ENCODE measurements at places on chromosomes 12 and 14.

DNA sequence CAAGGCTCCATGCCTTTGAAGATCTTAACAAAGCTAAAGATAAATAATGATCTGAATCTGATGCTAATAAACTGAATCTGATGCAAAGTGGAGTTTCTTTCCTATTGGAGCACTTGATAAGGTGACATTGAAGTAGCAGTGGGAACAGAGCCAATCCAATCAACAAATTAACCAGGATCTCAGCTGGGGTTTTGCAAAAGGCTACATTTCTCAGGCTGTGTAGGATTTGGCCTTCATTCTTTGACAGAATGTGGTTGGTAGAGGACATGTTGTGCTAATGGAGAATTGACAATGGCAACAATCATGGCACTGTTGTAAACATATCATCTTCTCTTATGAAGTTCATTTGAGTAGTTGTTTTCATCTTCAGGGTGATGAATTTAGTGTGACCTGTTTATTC is 164.9 kb downstream of the CCDC91 start:
- DNase-seq: no peak

- DNase-seq: no peak
These were observed 38.7 kb downstream of the SLC6A12 start for GRCh38 chr12:175250-175649.

- DNase-seq: peak; percentile 24
These were observed 33.7 kb downstream of the VWF start for GRCh38 chr12:6090803-6091202.

DNA sequence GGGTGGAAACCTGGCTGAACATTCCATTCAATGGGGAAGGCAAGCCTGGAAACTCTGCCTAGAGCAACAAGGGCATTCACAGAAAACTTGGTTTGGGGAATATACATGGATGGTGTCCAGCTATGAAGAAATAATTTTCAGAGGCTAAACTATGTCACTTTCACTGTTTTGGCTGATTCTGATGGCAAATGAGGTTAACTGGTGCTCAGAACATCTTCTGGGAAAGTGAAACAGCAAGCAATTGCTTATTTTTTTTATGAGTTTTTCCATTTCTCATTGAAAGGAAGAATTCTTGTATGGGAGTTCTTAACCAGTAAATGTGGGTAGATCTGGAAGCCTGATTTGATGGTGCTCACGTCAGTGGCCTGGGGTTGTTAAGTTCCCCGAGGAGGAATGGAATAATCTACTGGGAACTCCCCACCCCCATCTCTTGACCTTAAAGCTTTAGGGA is 132.8 kb upstream of the BTG1 start:
- no peak for DNase-seq

- DNase-seq: no peak
These were observed 172.4 kb upstream of the GARIN2 start for GRCh38 chr14:67016856-67017255.

DNA sequence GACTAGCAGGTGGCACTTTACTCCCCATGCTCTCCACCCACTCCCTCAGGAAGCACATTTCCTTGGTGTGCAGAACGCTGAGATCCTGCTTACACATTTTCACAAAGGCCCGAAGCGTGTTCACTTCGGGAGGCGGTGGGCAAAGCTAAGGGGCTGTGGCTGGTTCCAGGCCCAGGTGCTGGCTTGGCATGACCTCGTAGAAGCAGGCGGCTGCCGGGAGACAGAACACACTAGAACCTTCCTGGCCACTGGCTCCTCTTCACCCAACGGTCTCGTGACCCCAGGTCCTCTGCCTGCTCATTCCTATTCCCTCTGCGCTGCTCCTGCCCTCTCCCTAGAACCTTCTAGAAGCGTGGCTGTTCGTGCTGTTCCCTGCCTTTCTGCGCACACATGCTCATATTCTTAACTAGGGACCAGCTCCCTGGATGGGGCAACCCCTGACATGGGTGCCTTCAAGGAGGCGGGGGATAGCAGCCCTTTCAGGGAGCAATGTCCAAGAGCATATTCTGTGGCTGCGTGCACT is 43.3 kb downstream of the ATP23 start:
- no peak for DNase-seq

DNA sequence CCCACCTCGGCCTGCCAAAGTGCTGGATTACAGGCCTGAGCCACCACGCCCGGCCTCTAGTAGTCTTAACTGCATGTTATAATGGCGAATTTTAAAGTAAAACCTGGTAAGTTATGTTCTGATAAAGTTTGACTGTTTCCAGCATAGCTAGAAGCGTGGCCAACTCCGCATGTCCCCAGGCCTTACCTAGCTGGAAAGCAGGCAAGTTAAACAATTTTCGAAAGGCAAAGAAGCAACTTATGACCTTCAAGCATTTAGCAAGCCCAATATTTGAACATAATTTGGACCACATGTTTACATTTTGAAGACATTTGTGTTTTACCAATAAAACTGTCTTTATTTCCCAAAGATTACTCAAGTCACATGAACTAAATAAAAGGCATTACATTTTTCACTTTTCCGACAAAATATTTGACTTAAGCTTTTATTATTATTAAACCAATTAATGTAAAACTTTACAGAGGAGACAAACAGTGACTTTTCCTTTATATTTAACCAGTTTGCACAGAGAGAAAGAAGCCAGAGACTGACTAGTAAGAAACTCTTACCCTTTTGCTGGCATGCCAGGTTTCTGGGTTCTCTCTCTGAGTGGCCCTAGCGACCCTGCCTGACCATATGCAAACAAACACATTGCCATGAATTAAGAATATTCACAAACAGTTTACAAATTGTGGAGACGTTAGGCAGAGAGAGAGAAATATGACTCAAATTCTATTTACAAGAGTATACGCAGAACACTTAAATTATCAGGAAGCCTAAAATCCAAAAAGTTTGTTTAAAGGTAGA is 106.3 kb downstream of the RIN3 start:
- DNase-seq: no peak

DNA sequence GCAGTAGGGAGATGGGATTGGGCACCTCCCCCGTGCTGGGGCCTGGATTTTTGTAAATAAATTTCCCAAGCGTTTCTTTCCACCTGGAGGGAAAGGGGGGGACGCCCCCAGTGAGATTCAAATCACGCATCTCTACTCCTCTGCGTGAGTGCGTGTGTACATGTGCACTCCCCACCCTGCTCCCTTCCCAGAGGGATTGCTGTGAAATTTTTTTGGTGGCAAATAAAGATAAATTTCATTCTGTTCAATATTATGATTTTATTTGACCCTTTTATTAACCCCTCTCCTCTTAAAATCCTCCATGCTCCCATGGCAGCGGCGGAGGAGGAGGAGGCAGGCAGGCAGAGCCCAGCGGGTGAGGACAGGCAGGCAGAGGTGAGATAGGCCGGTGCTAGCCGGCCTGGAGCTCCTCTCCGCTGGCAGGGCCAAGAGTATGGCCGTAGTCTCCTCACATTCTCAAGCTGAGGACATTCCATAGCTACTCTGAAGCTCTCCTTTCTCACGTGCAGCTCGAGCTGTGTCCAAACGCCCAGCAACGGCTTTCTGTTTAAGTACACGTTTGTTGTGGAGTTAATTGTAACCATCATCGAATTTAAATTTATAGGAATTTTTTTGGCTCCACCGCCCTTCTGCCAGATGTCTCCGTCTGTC is 1.5 kb upstream of the HOTAIR start:
- DNase-seq: no peak

DNA sequence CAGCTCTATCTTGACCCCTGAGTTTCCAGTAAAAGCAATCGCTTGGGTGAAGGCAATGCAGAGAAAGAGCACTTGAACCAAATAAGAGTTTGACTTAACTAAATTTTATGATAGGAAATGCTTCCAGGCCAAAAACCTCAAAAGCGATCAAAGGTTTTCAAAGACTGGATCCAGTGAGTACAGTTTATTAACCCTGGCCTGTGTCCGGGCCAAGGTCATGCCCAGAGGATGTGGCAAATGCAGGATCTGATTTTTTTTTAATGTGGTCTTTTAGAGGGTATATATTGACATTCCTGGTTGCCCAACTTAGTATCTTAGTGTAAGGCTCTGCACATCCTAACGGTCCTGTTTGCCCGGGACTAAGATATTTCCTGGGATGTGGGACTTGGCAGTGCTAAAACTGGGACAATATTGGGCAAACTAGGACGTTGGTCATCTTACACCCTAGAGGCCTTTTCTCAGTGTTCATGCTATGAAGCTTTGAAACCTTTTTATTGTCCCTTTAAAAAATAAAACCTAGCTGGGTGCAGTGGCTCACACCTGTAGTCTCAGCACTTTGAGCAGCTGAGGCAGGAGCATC is 40.1 kb upstream of the TMED10 start:
- no peak for DNase-seq

DNA sequence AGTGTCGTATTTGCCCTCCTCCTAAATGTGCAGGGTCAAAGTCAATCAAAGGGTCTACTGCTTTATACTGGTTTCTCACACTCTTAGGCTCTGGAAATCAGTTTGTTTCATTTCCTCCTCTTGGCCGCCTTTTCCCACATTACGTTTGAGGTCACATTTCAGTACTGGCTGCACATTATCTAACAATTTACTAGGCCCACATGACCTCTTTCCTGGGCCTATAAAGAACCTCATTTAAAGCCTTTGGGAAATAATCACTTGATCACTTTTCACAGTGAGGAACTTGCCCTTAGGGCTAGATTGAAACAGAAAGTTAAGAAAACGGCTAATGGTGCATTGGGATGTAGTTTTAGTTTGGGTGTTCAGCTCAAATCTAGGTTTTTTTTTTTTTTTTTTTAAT is 497.5 kb downstream of the RERGL start:
- DNase-seq: no peak

DNA sequence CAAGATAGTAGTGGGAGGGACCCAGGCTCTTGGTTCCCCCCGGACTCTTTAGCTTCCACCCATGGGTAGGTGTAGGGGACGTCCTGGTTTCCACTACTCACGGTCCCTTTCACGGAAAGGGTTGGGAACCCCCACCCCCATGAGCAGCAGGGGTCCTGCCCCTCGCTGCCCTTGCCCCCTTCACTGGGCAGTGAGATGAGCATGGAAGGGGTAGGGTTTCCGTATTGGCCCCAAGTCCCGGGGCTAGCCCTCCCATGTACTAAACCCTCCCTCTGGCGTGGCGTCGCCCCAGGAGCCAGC is 12.7 kb downstream of the AGAP2 start:
- DNase-seq: no peak

GRCh38 chr12:50986966-50987737 is 34.8 kb downstream of the HIGD1C start:
- no peak for DNase-seq

DNA sequence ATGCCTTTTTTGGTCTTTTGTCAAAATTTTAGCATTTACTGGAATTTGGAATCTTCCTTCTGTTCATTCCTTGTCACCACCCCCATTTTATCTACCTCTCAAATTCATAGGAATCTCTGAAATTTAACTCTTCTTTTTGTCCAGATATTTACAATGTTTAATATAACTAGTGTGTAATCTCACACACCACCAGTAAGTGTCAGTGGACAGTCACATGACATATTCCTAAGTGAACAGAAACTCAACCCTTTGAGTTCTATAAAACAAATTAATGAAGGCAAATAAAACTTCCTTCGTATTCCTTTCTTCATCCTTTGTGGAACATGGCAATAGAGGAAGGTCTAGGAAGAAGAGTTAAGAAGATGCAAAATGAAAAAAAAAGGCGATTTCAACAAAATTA is 26.6 kb downstream of the ATF7 start:
- no peak for DNase-seq

DNA sequence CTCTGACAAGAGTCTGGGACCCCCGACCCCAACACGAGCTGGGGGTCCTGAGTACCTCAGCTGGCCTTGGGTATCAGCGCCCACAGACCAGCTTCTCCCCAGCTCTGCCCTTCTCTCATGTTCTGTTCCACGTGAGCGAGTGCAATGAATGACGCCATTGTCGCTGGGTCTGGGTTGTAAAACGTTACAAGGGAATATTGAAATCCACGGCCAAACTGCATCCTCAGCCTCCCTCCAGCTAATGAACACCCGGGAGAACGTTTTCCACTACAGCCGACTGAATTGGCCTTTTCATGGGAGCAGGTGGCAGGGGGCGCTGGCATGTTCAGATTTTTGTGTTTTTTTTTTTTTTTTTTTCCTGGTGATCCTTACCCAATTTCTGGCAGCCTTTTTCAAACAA is 34.7 kb downstream of the TBX5 start:
- no peak for DNase-seq

DNA sequence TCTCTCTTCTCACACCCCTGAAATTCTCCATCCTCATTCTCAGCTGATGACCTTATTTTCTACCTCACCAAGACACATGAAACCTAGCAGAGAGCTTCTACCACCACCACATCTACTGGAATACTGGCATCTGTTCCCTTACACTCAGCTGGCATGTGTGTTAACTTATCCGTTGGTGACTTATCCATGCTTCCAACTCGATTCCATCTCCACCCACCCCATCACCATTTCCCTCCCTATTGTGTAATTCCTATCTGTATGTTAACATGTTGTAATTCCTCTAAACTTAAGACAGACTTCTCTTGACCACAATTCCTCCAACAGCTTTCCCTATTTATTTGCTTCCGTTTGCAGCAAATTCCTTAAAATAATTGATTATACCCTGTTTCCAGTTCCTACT is 15.4 kb downstream of the C1S start:
- DNase-seq: no peak

GRCh38 chr14:21791749-21792148 is 118.1 kb upstream of the OR4E1 start:
- no peak for DNase-seq

- no peak for DNase-seq
These were observed 214.0 kb upstream of the GARIN2 start for GRCh38 chr14:66975251-66975650.

DNA sequence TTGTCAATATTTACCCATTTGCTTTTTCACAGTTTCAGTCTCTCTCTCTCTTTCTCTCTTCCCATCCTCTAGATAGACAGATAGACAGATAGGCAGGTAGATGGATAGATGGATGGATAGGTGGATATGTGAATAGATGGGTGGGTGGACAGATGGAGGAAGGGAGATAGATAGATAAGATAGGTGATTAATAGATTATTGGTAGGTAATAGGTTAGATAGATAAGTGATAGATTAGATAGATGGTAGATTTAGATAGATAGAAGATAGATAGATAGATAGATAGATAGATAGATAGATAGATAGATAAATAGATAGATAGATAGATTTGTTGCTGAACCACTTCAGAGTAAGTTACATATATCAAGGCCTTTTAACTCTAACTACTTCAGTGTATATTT is 148.2 kb downstream of the SLC15A4 start:
- DNase-seq: no peak

GRCh38 chr12:106903241-106903945 is 52.3 kb upstream of the TMEM263 start:
- peak; percentile 81 for DNase-seq

DNA sequence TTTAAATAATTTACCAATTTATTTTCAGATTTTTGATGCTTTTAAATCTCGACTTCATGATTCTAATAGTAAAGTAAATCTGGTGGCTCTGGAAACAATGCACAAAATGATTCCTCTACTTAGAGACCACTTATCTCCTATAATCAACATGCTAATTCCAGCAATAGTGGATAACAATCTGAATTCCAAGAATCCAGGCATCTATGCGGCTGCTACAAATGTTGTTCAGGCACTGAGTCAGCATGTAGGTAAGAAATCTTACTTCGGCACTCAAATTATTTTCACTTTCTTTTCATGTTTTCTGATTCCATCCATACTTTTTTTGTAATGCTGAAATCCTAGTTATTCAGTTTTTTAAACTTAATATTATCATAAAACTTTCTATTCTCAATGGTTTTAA is 15.5 kb upstream of the PRPF39 start:
- DNase-seq: no peak
